WTC11 (cell line): ENCODE measurements at places on chromosomes 3 and 15.

GRCh38 chr3:146102885-146103284 lies 58.1 kb downstream of the PLOD2 start:
- DNase-seq = no peak

DNA sequence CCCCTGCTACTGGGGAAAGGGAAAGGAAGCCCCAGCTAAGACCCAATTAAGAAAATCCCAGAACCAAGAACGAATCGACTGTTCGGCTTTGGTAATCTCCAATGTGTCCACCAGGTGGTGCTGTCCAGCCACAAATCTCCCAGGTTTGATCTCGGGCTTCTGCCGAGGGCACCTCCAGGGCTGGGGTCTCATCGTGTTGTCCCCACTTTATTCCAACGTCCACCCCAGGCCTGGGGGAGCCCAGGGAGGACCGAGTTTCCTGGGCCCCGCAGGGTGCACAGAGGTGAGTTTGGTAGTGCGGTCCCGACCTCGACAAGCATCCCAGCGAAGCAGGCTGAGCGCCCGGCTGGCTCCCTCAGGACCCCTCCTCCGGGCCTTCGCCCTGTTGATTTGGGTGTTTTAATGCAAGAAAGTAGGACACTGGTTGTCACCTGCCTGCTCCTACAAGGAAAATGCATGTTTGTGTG lies 185.1 kb downstream of the GOLGA6L6 start:
- peak; percentile 56 for DNase-seq

DNA sequence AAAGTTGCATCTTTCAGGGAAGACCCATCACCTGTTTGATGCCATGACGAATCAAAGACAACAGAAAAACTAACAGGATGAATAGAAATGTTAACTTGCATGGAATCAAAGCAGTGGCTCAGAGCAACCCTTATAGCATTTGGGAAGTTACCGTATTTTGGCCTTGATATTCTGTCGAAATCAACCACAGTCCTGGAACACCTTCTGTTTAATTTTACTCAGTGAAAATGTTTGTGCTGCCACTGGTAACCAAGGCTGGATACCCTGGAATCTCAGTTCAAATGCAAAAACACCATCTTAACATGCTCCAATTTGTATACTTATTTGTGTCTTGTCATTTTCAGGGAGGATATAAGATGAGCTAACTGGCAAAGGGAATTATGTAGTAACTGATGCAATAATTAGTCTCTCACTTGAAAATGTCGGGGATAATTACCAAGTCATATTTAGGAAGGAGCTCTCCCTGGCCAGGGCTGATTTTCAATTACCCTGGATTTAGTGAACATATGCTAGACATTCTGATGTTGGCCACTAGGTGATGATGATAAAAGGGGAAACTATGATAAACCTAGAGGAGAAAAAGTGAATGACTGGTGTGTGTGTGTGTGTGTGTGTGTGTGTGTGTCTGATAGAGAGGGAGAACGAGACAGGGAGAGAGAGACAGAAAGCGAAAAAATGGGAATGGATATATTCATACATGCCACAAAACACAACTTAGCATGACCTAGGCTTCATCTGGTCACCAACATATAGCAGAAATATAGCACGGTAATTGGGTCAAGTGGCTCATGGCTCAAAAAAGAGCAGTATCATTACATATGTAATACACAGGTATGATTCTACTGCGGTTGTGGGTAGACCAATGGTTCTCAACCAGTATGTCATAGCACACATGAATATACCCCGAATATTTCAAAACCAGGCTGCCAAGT lies 19.0 kb upstream of the PRICKLE2 start:
- no peak for DNase-seq

DNA sequence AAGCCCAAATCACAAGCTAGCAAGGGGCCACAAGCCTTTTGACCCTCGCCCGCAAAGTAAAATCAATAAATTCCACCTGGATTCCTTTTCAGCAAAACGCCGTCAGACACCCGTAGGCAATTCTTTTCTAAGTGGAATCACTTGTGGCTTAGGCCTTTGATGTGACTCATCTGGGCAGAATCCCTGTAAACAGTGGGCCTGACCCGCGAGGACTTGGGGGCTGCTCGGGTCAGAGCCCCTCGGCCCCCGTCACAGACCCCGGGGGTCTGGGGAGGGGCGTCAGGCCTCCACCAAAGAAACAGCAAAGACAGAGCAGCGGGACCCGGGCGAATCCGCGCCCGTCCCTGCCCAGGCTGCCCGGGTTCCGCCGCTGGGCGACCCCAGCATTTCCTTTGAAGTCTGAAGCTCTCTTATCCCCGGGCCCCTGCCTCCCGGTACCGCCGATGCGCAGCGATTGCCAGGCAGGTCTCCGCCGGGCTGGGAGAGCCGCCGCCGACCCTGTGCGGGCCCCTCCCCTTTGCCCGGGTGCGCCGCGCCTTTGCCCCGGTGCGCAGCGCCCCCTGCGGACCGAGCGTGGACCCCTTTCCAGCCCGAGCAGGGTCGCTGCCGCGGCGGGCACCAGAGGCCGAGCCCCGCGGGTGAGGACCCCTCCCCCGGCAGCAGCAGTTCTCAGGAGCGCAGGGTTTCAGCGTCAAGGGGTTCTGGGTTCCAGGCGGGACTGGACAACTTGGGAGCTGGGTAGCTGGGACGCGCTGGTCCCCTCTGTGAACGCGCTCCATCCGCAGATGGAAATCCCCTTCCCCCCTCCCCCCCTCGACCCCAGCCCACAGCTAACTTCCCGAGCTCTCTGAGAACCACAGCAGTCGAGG lies 178.3 kb downstream of the UACA start:
- peak; percentile 84 for DNase-seq

DNA sequence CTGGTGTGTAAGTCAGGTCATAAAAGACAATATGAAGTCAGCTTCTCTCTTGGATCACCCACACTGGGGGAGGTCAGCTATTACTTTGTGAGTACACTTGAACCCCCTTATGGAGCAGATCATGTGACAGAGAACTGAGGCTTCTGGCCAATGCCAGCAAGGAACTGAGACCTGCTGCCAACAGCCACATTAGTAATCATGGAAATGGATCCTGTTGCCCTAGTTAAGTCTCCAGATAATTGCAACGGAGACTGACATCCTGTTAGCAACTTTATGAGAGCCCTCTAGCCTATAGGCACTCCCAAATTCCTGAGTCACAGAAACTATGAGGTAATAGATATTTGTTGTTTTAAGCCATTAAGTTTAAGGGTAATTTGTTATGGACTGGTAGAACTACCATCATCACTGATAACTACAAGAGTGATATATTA lies 110.4 kb upstream of the GMNC start:
- no peak for DNase-seq

- no peak for DNase-seq
Measured at GRCh38 chr3:187920030-187920429, 174.8 kb upstream of the BCL6 start.

DNA sequence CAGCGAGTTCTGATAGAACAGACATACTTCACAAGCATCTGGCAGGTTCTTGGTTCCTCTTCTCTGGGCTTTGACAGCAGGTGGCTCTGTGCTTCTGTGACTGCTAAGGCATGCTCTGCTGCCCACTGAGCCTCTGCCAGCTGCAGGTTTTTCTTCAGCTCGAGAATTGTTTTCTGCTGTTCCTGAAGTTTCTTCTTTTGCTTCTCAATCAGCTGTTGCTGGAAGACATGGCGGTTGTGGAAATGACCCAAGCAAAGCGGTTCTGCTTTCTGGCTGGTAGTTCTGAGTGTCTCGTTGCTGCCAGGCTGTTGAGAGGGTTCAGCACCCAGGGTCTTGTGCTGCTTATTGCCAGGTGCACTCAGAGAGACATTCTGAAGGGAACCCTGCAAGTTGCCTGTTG lies 50.8 kb downstream of the CCDC191 start:
- no peak for DNase-seq

GRCh38 chr15:71278989-71279756 lies 163.9 kb downstream of the THSD4 start:
- DNase-seq = no peak

GRCh38 chr15:79352206-79352605 lies 41.3 kb downstream of the TMED3 start:
- no peak for DNase-seq

DNA sequence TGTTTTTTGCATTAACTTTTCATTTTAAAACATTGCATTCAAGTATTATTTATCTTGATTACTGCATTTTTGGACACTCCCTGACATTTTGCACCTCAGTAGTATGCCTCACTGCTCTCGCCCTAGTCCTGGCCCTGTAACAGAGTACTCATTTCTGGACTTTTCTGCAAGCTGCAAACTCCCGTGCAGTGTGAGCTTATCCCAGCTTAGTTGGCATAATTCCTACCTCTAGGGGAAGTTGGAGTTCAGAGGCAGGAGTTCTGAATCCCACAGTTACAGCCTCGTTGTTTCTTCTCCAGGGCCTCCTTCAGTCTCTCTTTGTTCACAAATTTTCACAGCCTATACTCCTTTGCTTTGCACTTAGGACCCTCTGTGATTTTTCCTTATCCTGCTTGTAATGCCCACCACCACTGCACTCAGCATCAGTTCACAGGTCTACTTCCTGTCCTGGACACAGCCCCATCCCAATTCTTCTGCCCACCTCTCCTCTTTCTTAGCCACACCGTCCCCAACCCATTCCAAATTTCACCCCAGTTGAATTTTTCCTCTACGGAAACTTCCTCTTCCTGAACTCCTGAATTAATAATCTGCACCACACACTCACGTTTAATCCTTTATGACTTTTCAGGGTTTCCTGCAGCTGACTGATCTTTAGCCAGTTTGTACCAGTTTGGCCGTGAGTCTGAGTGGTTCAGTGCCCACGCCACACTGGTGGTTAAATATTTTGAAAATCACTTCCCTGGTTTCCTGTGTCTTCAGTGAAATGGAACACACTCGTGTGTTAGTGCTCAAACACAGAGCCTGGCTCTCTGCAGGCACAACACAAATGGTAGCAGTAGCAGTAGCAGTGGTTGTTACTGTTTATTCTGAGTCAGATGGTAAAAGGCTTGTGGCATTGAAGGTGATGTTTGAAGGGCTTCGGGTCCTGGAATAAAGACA lies 6.3 kb upstream of the CTSH start:
- DNase-seq = no peak

DNA sequence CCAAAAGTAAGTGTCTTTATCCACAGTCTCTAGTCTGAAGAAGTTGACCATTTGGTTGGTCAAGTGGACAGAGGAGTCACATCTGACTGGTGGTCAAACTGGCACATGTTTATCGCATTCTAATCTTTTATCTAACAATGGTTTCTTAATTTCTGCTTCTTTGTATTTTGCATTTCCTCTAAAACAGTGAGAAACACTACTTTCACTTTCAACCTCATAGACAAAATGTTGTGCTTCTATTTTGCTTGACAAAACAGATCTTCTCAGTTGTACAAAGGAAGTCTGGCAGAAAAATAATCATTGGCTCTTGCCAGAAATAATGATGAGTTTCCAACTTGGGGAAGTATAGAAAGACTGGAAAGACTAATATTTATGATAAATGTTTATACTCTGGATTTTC lies 103.9 kb downstream of the MME start:
- DNase-seq = no peak

DNA sequence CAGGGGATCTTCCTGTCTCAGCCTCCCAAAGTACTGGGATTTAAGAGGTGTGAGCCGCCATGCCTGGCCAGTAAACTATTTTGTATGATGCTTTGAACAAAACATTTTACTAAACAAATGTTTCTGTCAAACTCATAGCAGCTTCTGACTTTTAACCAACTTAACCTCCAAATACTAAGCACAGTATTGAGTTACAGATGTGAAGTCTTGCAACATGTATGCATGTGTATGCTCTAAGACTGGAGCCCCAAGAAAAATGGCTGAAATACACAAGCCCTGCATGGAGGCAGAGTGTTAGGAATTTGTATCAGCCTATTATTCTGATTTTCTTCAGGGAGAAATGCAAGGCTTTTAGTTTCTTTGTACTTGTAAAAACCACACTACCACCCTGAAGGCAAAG lies 137.1 kb downstream of the CBLB start:
- DNase-seq = no peak

DNA sequence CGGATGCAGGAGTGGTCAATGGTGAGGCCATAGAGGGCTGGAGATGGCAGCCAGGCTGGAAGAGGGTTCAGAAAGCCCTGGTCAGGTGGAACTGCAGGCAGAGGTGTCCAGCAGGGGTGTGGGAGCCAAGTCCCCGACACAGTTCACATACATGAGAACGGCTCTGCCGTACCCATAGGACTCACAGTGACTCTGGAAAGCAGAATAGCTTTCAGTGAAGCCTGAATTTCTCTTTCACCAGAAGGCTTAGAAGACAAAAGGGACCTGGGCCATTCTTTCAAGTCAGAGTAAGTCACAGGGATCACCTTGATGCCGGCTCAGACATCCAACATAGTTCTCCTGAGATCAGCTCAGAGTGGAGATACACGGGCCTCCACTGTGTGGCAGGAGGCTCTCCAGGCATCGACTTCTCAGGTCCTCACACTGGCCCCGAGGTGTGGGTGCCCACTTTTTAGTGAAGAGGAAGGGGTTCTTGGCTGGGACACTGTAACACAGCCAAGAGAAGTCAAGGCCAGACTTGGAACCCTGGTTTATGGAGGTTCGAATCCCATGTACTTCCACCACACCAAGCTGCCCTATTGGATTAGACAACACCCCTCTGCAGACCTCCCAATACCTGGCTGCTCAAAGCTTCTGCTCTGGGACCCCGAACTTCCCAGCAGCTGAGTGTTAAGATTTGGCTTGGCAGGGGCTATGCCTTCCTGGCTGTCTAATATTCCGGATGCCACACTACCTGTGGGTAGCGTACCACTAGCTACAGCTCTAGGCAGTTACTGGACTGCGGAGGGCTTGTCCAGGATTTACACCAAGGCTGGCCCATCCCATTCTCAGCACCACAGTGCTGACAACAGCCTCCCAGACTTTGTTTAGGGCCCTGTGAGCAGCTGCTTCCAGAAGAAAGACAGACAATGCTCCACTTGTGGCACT lies 40.4 kb upstream of the RAB6B start:
- no peak for DNase-seq

DNA sequence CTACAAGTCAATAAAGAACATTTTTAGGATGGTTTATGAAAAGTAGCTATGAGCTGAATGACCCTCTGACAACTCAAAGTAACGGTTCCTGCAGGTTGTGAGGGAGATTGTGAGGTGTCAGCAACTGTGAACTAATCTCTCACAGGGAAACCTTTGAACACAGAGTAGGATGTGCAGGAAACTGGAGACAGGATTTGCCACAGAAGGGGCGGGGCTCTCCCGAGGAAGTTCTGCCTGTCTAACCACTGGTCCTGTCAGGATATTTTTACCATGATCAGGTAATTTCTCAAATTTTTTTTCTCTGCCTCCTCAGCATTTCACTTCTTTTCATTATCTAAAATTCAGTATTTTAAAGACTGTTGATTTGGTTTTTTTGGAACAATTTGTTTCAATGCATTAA lies 33.3 kb downstream of the LEO1 start:
- no peak for DNase-seq

GRCh38 chr3:78178209-78178608 lies 1138.3 kb downstream of the ROBO2 start:
- DNase-seq = no peak
